ENCODE measurements at places on chromosomes 4 and X.

GRCh38 chrX:13688384-13688957, 457 bp upstream of the RAB9A start:
- DNase-seq, result no peak

DNA sequence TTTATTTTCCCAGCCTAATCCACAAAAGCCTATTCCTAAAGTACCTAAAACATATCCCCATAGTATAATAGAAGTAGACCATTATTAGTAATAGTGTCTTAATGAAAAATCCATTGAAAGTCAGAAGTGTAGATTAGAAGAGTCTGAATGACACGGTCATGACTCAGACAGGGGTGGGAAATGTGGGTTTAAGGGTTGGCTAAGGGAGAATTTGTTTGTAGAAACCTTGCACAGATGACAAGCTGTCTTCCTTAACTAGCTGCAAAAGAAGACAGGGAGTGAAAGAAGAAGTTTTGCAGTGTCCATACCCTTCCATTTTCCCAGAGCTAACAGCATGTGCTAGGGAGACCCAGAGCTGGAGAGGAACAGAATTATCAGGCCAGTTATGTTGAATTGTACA, 242.7 kb upstream of the ETNPPL start:
- no peak for DNase-seq

DNA sequence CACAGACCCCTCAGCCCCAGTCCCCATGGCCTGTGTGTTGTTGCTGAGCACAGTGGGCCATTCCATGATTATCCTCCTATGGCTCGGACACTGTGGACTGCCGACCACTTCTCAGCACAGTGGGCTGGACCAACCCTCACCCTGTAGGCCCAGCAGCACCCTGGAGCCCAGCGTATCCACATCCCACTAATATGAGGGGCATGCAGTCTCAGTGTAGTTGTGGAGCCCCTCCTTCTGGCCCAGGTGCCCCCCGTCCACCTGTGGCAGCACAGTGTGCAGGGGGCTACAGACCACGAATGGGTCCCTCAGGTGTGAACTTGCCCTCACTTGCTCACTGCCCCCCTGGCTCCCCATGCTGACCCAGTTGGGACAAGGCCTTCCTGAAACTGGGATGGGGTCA, 7.9 kb downstream of the SPON2 start:
- no peak for DNase-seq

DNA sequence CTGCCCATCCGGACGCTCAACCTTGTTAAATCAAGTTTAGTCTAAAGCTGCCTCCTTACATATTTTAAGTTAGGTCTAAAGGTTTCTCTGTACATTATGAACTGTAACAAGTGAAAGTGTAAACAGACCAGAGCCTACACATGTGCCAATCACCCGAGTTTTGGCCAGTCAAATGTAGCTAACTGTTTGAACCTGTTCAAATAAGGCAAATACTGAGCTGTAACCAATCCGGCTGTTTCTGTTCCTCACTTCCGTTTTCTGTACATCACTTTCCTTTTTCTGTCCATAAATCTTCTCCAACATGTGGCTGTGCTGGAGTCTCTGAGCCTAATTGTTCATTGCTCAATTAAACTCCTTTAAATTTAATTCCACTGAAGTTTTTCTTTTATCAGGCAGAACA, 113.3 kb upstream of the SHISA3 start:
- DNase-seq, result no peak

Data from hippocampal formation (tissue), 2 donors.